ENCODE measurements at places on chromosomes 7 and 10.

DNA sequence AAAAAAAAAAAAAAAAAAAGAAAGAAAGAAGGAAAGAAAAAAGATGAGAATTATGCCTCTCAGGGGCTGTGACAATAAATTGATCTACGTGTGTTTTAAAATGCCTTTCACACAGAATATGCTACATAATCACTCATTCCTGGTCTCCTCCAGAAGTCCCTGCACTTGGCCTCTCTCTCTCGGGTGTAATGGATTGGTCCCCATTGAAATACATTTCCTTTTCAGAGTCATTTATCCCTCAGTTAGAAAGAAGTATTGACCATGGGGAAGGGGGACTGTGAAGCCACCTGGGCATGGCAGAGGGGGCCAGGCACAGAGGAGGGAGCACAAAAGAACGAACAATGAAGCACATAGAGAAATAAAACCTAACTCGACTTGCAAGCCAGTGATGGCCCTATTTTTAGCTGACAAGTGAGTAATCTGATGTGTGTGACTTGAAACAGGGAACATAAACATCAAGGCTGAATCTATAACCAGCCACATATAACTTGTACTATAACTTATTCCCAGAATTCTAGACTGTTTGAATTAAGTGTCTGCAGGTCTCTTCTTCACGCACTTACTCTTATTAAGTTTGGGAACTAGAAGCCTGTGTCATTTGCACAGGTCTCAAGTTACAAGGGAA is 490.8 kb downstream of the KCNMA1 start:
- no peak for DNase-seq

DNA sequence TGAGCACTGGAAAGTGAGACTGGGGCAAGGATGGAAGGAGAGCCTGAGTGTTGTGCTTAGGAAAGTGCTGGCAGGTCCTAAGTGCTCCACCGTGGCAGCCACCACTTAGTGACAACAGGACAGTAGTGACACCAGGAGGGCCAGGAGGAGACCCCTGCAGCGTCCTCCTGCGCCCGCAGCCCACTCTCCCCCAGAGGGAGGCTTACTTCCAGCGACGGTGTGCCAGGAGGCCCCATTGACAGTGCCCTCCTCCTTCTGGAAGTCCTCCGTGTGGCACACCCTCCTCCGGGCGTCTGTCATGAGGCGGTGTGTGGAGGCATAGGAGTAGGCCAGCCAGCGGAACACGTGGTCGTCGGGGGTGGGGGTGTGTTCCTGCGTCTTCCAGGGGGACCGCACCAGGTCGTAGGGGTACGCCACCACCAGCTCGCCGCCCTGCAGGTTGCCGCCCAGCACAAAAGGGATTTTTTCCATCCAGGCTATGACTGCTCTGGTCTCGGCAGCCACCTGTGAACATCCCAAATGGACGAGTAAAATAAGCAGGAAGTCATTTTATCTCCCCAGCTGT is 95.6 kb downstream of the GPR26 start:
- no peak for DNase-seq

DNA sequence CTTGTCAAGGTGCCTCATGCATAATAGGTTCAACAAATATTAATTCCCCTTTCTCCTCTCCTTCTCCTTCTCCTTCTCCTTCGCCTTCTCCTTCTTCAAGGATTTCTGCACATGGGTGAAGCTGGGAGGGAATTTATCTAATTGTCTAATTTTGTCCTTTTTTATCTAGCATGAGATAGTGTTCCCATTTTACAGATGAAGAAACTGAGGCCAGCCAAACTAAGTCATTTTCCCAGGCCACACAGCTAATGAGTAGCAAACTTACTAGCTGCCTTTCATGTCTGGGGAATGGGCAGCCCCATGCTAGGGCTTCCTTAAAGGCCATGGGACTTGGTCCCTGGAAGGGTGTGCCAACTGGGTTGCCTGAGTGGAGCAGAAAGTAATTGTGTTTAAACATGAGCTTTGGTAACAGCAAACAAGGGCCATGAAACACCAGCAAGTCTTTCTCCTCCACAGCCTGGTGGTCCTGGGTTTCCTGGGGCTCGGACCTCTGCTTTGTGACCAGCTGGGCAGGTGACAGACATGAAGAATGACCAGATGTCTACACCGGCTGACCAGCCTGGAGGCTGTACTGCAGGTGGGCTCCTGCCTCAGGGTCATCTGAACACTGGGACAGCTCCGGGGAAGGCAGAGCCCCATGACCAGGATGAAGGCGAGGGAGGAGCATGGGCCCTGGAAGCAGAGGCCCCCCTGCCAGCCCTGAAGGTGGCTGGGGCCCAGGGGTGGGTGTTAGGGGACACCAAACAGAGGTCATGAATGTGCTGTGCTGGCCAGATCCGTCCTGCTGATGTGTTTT is 138.0 kb downstream of the PTPN20 start:
- DNase-seq, result no peak

DNA sequence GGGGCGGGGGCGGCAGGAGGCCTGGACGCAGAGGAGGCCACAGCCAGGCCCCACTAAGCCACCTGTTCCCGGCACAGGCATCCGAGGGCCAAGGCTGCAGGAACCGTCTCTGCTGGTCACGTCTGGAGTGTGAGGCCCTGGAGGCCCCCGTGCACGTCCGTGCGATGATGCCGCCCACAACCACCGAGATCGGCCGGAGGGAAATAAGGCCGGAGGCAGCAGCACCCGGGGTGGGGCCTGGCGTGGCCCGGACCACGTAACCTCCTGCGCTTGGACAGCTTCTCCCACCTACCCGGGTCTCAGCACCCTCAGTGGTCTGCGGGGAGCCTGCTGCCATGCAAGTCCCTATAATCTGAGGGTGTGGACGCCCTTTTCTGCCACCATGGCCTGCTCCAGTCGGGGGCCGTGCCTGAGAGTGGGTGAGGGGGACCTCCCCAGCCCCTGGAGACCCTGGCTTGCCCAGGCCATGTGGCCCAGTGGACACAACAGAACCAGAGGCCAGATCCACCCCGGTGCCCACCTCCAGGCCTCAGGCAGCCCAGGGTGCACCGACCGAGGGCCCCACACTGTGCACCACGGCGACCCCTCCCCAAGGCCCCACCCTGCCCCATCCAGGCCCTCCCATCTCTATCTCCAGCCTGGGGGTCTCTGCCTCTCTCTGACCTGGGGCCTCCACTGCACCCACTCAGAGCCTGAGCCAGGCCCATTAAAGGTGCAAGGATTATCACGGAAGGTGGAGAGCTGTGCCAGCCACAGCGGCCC is 83.1 kb downstream of the PDGFA start:
- no peak for DNase-seq

DNA sequence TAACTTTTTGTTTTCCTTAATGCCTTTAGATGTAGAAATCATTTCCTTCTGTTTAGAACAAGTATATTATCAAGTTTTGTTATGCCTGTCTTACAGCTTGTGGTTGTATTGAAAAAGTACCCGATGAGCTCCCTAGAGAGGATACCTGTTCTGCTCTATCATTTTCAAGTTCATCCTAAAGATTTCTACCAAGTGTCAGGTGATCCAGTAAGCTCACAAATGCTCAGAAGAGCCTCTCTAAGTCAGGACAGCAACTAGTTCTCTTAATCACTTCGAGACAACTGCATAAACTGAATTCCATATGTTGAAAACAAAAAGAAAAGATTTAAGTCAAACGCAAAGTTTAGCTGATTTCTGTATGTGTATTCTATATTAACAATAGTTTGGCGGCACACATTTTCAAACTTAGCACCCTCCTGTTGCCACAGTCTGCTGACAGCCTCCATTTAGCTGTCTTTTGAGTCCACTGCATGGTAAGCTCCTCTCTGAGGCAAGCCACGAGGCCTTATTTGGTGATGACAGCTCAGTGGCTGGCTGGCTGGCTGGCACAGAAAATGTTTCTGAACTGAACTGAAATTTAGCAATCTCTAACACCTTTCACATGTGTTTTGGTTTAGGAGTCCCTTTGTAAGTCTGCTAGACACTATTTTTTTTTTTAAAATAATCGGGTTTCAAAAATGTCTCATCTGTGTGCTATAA is 59.4 kb downstream of the SEMA3C start:
- DNase-seq, result no peak

DNA sequence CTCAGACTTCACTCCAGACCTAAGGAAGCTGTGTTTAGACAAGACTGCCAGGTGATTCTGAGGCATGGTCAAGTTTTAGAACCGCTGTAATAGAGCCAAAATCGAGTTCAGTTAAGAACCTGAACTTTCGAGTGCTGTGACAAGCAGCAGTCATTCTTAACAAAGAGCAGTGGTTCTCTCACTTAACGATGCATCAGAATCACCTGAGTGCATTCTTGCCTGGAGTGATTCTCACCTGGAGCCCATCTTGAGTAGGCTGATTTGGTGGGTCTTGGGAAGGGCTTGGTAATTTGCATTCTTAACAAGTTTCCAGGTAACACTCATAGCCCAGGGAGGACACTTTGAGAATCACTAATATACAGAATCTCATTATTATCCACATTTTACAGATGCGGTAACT is 44.7 kb downstream of the PLXNA4 start:
- no peak for DNase-seq

DNA sequence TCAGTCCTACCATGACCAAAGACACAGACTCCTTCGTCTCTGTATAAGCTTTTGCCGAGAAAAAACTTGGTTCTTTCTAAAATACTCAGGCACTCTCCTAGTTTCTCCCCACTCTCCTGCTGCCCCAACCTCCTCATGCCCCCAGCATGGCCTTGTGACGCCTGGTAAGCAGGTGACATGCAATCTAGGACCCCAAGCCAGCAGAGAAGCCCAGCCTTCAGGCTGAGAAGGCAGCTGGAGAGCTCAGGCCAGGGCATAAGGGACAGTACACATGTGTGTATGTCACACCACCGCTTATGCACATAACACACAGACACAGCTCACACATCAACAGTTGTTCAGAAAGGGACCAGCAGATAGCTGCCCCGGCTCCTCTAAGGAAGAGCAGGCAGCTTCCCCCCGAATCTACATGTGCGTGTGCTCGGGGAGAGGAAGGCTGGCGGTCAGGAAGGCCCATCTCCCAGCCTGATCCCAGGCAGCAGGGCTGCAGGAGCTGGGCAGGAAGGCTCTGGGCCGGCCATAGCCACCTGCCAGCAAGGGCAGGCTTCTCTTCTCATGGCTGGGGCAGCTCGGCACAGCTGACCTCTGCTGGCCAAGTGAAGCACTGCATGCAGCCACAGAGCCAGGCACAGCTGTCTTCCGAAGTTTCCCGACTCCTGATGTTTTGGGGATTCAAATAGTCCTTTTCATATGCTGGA is 8.5 kb downstream of the DDX56 start:
- DNase-seq, result peak; percentile 50

DNA sequence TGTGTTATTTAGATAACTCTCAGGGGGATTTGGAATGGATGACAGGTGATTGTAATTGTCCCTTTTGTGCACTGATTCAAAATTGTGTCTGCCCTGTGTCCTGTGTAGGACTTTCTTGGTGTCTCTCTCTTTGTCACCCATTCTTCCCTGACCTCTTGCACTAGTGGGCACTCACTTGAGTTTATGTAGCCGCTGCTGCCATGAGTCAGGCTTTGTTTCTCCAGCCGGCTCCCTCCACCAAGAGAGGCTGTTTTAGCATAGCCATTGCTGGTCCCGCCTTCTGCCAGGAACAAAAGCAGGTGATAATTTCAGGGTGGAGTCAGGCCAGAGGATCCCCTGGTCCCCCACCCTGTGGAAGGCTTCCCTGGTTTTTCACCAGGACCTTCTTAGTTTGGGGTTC is 8.4 kb downstream of the COL17A1 start:
- no peak for DNase-seq

GRCh38 chr7:7772397-7772821 is 54.0 kb upstream of the RPA3 start:
- no peak for DNase-seq

DNA sequence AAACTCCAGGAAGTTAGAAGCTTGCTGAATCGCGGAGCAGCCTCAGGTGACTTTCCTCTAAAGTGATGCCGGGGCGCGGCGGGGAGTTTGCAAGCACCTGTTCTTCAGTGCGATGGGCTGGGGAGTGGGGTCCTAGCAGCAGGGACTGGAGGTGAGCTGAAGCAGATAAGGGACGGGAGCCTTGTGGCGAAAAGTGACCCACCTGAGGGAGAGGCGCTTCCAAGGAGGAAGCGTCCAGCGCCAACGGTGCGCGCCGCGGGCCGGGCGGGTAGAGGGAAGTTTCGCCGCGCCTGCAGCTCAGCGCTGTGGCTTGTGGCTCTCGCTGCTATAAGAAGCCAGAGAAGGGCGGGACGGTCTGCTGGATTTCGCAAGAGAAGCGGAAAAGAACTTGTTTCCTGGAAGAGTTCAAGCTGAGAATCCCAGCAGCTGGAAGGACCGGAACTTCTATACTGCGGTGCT is at the start of gene STEAP4:
TSS of gene STEAP4 (minus strand) at position 305 of the 459 bp plus-strand sequence. CDS start 22,625 bp downstream, outside the sequence.
- DNase-seq, result no peak

- no peak for DNase-seq
These were observed 151.1 kb upstream of the CACNA2D1 start for GRCh38 chr7:82594665-82595064.

GRCh38 chr7:49883933-49884332 is 110.5 kb downstream of the VWC2 start:
- no peak for DNase-seq
